ENCODE measurements at places on chromosomes 2 and 18. TPM values are rescaled to one million over a fixed set of nuclear protein-coding genes. Genes with fewer than 3 reads are reported as not detected.

GRCh38 chr18:47280121-47280520, 28.7 kb upstream of the SKOR2 start:
- no peak for DNase-seq

GRCh38 chr18:269480-270095, 1.7 kb upstream of the THOC1 start:
- no peak for DNase-seq

DNA sequence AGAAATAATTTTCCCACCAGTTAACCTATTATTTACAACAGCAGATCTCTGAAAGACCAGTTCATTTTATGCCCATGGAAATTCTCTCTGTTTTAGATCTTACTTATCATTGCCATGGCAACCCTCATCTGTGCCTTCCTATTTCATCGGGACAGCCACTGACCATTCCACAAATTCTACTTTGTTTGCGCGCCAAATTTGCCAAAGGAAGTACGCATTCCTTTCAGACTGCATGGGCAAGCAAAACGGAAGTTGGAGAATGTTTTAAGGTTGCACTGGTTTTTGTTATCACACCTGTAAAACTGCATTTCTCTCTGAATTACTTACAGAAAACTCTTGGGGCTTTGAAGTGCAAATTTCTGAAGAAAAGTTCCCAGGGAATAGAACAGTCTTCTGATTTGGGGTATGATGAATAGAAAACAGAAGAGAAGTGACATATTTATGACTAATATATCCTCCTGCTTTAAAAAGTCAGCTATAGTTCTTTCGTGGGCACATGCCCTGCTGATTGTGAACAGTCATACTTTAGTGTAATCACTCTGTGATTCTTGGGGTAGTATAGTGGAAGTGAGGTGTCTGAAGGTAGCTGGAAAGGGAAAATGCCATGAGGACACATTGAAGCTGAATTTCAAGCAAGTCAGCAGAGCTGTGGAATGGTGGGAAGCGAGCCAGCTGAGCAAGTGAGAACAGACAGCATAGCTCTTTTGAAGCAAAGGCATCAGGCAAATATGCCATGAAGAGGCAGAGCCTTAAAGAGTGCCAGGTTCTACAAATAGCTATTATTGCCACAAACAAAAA, 20.9 kb downstream of the NETO1 start:
- no peak for DNase-seq

GRCh38 chr2:216113572-216113971, 4.4 kb downstream of the XRCC5 start:
- DNase-seq, result no peak

SLC38A11 gene
- total RNA-seq, result not detected

- peak; percentile 60 for DNase-seq
These were observed 1.4 kb downstream of the PRKD3 start for GRCh38 chr2:37323176-37323780.

- no peak for DNase-seq
These were observed at the start of gene CRYGB for GRCh38 chr2:208146006-208146405. TSS of gene CRYGB (minus strand) at chr2:208146158. CDS start at chr2:208146120, 38 bp downstream.

GRCh38 chr2:170217778-170218251, 39.9 kb downstream of the MYO3B start:
- peak; percentile 60 for DNase-seq

- DNase-seq, result peak; percentile 41
These were observed 353.9 kb downstream of the PID1 start for GRCh38 chr2:228917220-228917619.

DNA sequence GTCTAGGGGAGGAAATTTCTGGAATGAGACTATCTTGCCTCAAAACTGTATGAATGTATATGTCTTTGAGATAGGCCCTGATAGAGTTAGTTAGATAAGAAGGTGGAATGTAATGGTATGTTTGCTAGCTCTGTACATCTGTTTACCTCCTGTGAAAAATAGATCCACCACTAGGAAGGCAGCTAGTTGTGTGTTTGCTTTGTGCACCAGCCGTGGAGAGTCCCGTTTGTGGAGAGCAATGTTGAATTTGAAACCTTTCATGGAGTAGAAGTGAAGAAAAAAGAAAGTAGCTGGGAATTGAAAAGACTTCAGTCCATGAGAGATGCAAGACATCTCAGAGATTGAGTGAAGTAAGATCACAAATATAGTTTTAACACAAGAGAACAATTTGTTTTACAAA, 25.4 kb downstream of the ASXL3 start:
- DNase-seq, result no peak

GRCh38 chr2:70756128-70756527, 11.9 kb downstream of the ADD2 start:
- DNase-seq, result no peak

DNA sequence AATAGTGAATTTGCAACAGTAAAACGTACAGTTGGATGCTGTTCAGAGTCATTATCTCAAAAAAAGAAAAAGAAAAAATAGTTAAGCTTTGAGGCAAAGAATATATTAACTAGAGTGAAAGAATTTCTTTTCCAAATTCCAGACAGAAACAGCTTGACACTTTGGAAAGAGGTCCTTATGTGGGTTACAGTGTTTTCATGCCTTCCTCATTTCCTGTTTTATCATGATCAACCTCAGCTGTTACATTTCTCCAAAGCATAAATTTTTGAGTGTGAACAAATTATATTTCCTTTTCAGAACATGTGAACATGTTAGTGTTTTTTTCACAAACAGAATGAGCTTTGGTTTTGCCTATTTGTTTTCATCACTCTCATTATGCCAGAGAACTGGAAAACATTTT, 13.6 kb downstream of the FRZB start:
- no peak for DNase-seq

DNA sequence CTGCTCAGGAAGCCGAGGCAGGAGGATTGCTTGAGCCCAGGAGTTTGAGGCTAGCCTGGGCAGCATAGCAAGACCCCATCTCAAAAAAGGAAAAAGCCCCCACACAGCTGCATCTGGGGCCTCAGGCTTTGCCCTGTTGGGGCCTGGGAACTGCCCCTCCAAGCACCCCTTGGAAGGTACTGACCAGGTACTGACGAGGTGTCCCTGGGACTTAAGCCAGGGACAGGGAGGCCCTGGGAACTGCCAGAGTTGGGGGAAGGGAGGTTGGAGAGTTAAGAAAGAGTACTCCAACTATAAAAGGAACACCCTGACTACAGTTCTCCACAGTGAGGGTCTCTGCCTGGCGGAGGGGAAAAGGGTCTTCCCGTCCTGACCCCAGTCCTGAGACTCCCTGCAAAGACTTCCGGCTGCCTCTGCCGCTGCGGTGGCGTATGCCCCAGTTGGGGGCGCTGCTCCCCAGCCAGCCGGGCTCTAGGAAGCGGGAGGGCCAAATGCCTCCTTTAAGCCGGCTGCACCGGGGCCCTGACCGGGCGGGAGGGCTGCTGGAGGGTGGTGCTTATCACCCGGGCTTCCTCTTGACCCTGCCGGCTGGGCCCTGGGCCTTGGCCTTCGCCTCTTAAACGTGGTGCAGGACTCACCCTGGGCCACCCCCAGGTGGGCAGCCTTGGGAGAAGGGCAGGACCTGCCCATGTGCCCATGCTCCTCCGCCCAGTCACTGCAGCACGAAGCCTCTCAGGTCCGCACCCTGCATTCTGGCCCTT, 12.8 kb downstream of the SLC30A3 start:
- DNase-seq, result peak; percentile 66

DNA sequence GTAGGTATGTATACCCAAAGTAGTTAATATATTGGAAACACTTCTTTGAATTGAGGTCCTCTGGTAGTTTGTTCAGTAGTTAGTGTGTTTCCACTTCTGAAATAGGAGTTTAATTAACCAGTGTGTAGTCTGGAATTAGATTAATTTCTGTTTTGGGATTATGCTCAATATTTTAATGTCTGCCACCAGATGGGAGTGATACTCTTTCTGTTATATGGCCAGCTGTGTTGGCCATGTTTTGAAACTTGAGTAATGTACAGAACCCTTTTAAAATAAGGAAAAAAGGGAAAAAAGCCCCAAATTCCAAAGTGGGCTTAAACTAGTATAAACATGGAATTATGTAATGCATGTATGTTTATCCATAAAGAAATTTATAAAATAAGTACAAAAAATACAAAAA, 147.7 kb downstream of the CTNNA2 start:
- peak; percentile 1 for DNase-seq

DNER gene
- 0.65 TPM for total RNA-seq

KYNU gene
- under 0.01 TPM for total RNA-seq

HAAO gene
- total RNA-seq, result not detected

DNA sequence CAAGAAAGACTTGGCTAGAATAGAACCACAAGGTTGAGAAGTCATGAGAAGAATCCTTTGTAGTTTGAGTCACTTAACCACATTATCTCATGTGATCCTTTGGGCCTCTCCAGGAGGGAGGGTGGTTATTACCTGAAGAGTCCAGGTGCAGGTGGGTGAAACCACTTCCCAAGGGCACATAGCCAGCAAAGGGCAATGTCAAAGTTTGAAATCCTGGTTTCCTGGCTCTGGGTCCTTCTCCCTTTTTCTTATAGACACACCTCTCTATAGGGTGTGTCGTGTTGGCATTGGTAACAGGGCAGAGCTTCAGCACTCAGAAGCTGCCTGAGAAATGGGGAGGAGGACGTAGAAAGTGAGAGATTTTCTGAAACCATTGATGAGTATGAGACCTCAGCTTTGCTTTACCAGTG, 137.9 kb downstream of the MGAT5 start:
- DNase-seq, result no peak

ST6GAL2 gene
- total RNA-seq, result not detected

DNA sequence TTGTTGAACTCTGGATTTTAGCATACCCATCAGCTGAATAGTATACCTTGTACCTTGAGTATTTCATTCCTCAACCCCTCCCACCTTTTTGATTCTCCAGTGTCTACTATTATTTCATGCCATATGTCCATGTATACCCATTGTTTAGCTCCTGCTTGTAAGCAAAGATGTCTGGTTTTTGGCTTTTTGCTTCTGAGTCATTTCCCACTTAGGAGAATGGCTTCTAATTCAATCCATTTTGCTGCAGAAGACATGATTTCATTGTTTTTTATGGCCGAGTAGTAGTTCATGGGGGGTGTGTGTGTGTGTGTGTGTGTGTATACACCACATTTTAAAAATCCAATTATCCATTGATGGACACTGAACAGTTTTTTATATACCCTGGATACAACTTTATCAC, 24.3 kb upstream of the MOCOS start:
- DNase-seq, result peak; percentile 14

GRCh38 chr2:69493268-69493667, 56.0 kb upstream of the NFU1 start:
- no peak for DNase-seq

NXPH2 gene
- not detected for total RNA-seq

DNA sequence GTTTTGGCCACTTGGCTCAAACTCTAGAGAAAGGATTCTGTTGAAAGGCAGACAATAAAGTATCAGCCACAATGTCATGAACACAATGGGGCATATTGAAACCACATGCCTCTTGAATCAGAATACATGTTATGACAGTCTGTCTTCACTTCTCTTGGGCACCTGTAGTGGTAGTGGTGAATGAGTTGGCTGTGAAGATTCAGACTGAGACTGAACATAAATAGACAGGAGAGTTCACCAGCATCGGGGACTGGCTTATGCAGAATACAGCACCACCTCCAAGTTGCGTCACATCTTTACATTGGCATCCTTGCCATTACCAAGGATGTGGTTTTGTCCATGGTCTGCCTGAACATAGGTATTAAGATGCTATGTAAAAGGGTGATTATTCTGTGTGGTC, 336.8 kb downstream of the MYCN start:
- no peak for DNase-seq

ZC3H15 gene
- 43.8 TPM for total RNA-seq

DNA sequence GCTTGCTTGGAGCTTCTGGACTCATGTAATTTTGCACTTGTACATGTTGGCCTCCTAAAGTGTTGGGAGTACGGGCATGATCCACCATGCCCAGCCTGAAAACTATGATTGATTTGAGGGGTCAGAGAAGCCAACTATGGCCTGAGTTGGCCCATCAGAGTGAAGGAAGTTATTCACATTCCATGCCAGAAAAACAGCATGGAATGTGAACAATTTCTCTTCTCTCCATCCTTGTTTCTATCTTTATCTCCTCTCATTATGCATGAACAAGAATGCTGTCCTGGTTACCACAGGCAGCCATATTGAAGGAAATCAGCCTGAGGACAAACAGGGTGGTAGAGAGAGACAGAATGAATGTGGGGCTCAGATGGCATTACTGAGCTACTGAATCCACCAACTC, 3.5 kb upstream of the CD226 start:
- peak; percentile 16 for DNase-seq
